Pons (tissue), 1 donor: ENCODE measurements at places on chromosomes 3 and 15.
A peak's percentile ranks its signal among the peaks of the same experiment; 100 is the strongest.

DNA sequence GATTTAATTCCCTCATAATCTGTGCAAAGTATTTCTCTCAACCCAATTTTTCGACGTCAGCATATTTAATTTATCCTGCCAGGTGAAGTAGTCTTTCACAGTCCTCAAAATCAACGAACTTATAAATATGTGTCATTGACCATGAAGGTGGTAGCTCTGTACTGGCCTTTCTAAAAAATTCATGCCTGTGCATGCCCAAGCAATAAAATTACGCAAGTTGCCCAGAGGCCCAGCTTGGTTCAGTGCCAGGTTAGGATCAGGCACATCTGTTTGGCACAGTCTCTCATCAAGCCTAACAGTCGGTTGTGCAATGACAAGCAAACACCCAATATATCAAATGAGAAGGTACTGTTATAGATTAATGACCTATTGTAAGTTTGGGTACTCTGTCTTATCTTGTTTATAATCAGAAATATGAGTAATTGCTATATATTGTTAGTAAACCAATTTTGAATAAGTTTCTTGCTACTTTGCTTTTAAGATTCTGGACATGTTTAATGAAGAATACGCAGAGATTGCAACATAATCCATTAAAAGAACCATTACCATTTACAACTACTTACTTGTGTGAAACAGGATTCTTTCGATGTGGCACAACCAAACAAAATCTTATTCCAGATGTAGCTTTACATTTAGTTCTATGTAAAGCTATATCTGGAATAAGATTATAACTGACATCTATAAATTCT lies 159.0 kb upstream of the IL12A start:
- DNase-seq, result peak; percentile 83

- DNase-seq, result peak; percentile 64
These were observed 14.1 kb downstream of the GPD1L start for GRCh38 chr3:32120471-32120870.

DNA sequence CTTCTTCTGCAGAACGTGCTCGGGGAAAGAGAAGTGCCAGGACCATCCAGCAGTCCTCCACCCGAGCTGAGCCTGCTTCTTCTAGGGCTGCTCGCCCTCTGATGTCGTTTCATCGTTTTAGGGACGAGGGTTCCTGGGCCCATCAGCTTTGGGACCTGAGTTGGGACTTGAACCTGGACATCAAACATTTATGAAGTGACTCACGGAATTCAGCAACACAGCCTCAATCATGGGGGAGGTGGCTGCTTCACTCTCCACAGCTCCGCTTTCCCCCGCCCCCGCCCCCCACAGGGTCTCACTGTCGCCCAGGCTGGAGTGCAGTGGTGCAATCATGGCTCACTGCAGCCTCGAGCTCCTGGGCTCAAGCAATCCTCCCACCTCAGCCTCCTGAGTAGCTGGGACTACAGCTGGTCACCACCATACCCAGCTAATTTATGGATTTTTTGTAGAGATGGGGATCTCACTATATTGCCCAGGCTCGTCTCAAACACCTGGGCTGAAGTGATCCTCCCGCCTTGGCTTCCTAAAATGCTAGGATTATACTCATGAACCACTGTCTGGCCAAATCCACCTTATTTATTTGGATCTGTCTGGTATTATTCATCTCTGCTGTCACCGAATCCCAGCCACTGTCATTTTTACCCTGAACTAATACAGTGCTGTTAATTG lies 725 bp upstream of the SCAMP2 start:
- DNase-seq, result no peak

- no peak for DNase-seq
These were observed 734.2 kb upstream of the ALCAM start for GRCh38 chr3:104632521-104632920.

DNA sequence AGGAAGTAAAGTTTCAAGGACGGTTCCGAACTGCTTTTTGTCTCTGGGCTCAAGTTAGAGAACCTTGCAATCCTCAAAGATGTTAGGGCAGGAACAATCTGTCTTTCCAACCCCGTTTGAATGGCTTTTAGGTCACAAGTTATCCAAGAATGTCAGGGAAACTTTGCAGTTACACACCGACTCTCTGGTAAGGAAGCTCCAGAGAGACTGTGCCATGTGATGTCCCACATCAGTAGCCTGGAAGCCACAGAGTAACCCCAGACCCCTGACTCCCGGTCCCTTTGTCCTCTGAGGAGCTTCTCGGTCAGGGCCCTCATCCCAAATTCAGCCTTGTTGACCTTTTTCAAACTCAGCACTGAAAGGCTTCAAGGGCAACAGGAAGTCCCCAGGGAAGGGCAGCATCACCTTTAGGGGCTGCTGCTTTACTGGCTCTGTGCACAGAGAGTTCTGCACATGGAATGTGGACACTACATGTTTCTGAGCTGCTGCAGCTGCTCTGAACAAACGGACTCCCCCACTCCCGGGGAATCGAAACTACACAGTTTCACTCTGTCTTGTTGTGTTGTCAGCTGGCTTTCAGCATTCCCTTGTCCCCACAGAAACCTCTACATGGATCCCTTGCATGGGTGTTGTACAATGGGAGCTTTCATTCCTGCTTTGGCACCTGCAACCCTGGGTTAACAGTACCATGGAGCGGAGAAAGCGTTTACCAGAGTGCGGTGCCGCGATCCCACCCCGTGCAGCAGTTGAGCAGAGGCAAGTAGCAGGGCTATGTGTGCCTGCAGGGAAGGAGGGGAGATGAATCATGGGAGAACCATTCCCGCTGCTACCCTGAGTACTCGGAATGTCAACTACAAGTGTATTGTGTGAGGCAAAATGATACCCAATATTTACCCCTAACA lies 408.2 kb upstream of the THBS1 start:
- peak; percentile 63 for DNase-seq

- DNase-seq, result peak; percentile 63
These were observed 12.4 kb downstream of the TNK2 start for GRCh38 chr3:195895861-195896360.

GRCh38 chr3:148315756-148316155 lies 381.9 kb upstream of the AGTR1 start:
- no peak for DNase-seq

DNA sequence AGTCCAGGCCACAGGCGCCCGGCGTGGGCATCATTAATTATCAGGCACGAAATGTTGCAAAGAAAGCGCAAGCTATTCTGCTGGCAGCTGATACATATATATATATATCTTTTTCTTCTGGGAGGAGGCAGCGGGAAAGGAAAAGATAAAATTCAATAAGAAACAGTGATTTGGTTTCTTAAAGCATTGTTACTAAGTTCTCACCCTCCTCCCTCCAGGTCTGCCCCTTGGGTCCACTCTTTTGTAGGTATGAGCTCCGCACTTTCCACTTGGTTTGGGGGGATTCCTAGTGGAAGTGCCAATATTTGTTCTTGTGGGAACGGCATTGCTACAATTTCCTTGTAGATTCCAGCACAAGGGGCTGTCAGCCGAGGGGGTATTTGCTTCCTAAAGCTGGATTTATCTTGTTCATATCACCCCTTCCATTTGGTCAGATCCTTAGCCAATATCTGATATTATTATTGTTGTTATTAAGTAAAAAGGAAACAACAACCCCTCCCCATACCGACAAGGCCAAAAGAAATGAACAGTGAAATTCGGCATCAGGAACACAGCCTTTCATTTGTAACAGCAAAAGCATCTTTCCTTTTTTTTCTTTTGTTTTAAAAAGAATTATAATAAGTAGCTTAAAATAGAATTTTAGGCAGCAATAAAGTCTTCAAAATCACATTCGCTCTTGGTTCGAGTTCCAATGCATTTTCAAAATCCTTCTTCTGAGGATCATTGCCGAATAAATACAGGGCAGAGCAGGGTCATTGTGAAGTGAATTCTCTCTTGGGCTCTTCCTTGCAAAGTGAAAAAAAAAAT lies 15.6 kb downstream of the ZIC1 start:
- no peak for DNase-seq
